Esophagus muscularis mucosa (tissue), 4 donors: ENCODE measurements at places on chromosomes 11 and 22.

DNA sequence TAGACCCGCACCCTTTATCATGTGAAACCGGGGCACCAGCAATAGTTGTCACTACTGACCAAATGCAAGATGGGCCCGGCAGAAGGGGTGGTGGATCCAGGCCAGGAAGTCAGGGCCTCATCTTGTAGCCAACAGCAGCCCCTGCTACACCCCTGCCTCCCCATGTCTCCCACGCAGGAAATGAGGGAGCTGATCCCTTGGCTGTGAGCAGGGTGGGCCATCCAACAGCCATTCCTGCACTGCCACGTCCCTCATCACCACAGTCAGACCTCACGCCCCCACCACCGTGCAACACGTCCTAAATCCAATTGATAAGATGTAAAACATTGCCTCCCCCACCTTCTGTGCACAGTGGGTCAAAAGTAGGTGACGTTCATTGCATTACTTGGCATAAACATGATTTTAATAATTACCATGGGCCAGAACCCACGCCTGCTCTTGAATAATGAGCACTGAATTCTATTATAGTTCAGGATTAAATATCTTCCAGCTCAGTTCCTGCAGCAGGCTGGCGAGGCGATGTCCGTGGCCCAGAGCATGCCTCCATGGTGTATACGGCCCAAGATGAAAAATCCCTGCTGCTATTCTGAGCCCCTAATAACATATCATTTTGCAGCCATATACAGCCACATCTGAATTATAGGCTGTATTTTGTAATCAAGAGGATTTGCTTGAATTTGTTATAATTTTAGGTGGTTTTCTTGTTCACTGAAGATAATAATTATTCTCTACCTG, 1373.8 kb downstream of the BRD1 start:
- DNase-seq, result no peak

- DNase-seq, result no peak
Observed at GRCh38 chr11:68832476-68833181, 9.1 kb downstream of the CPT1A start.

DNA sequence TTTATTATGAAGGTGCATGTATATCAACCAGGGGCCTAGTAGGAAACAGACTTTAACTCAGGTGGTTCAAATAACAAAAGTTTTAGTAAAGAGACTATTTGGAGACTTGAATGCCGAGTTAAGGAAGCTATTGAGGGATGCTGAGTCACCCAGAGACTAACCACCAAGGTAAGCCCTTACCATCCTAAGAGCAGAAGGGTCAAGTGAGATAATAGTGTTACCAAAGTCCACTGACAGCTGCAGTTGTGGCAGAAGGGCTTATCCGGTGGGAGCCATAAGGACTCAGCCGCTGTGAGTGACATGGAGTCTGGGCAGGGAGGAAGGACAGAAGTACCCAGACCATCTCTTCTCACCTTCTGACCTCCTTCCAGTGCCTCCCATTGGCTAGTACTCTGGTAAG, 134.0 kb downstream of the INSC start:
- no peak for DNase-seq

DNA sequence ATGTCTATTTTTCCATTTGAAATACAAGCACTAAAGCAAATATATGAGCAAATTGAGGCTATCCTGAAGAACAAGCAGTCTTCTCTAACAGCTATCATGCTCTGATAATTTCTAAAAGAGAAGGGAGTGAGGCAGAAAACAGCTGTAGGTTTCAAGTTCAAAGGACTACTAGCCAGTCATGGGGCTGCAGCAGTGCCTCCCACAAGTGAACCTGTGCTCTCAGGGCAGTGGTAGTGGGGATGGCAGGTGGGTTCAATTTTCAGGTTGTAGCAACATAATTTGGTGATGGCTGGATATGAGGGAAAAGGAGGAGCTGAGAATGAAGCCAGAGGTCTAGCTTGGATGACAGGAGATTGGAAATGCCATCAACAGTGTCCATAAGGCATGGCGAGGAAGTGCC, 93.5 kb upstream of the ARHGAP20 start:
- DNase-seq, result no peak

DNA sequence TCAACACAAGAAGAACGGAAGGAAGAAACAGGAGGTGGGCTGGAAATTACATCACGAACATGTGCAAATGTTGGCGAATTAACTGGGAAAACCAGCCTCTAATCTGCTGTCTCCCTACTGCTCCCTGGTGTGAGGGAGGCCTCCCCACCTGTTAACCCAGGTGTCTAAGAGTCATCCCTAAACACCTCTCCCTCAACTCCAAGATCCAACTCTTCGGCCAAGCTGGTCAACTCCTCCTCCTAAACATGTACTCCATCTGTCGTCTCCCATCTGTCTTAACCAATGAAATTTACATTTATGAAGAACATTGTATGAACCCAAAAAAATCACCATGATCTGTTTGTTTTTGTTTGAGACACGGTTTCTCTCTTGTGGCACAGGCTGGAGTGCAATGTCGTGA, 154.2 kb downstream of the LARGE1 start:
- no peak for DNase-seq

DNA sequence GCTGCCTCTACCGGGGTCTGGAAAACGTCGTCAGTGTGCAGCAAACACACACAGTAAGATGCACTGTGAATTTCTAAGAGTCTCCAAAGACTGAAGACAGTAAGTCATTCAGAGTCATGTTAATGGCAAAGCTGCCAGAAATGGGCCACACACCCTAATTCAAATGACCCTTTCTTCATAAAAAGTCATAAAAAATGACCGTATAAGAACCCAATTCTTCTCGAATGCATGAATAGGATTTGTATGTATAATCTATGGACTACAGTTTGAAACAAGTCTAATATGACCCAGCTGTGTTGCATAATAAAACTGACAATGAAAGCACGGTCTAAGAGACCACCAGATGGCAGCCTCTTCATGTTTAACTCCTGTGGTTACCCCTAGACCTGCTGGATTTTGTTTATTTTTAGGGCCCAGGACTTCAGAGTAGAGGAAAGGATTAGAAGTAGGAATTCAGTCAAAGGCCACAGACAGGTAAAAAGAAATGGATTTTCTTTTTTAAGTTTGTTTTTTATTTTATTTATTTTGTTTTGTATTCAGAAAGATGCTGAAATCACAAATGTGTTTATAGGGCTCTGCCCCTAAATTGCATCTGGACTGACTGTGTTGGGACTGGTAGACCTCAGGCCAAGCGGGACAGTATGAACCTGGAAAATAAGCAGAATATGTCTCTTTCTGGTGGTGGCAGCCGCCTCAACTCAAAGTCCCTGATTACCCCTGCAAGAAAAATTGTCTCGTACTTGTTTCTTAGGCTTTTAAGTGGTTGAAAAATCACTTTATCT, 32.1 kb upstream of the SLC5A12 start:
- no peak for DNase-seq

- DNase-seq, result no peak
Observed at GRCh38 chr11:68481579-68482240, 21.2 kb downstream of the PPP6R3 start.

- DNase-seq, result no peak
Observed at GRCh38 chr11:38680746-38681145, 2082.7 kb upstream of the RAG2 start.

GRCh38 chr11:128336203-128336602, 251.2 kb downstream of the ETS1 start:
- DNase-seq, result peak; percentile 80

DNA sequence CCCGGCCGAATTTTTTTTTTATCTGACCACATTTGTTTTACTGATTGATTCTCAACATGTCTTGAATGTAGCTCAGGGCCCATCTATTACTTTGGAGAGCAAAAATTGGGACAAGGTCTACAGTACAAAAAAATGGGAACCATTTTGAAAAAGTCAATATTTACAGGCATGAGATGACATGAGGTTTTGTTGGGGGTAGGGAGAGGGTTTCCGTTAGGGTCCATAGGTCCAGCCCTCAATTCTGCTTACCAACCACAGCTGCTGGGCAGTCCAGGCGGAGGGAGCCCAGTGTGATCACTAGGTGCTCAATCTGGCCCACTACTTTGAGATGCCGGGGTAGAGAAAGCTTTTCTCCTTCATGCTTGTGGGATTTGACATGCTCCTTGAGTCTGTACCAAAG, 18.3 kb downstream of the NRIP3 start:
- DNase-seq, result no peak

DNA sequence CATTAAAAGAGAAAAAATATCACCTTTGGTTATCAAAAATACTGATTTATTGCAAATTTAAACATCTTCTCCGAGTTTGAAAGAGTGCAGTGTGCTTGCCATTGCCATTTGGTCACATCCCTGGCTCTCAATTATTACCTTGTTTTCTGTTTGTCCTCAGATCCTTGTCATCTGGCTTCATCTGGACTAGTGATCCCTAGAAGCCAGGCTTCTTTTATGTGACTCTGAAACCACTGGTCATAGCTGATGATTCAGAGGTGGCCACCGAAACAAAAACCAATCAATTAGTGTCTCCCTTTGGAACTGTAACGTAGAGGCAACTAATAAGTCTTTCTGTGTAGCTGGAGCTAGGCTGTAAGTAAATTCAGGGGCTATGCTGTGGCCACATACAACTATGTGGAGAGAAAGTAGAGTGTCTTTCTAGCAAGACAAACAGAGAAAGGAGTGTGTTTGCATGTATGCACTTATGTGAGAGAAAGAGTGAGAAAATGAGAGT, 237.9 kb downstream of the LUZP2 start:
- DNase-seq, result no peak

DNA sequence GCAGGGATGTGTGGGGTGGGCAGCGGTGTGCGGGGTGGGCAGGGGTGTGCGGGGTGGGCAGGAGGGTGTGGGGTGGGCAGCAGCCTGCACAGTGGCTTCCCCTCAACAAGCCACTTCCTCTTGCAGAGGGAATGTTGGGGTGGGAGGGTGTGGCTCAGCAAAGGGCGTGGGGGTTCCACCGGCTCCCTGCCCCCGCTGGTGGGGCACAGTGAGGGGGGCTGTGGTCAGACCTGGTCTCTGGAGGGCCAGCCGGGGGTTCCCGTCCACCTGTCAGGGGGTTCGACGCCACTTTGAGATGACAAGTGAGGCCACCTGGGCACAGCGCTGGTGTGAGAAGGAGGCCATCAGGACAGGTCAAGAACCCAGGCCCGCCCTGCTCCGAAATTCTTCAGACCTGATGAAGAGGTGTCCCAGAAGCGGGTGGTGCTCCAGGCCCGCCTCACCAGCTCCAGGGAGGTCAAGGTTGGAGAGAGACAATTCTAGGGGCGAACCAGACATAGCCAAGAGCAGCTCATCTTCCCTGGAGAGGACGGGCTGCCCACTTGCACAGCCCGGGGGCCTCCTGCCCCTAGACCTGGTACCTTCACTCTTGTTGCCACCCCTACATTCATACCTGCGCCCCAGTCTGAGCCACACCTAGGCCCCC, 1.3 kb downstream of the C11orf21 start:
- peak; percentile 86 for DNase-seq

GRCh38 chr11:104191124-104191523, 27.2 kb upstream of the PDGFD start:
- DNase-seq, result no peak

GRCh38 chr11:3109434-3109833, 52.2 kb upstream of the CARS1 start:
- DNase-seq, result no peak

DNA sequence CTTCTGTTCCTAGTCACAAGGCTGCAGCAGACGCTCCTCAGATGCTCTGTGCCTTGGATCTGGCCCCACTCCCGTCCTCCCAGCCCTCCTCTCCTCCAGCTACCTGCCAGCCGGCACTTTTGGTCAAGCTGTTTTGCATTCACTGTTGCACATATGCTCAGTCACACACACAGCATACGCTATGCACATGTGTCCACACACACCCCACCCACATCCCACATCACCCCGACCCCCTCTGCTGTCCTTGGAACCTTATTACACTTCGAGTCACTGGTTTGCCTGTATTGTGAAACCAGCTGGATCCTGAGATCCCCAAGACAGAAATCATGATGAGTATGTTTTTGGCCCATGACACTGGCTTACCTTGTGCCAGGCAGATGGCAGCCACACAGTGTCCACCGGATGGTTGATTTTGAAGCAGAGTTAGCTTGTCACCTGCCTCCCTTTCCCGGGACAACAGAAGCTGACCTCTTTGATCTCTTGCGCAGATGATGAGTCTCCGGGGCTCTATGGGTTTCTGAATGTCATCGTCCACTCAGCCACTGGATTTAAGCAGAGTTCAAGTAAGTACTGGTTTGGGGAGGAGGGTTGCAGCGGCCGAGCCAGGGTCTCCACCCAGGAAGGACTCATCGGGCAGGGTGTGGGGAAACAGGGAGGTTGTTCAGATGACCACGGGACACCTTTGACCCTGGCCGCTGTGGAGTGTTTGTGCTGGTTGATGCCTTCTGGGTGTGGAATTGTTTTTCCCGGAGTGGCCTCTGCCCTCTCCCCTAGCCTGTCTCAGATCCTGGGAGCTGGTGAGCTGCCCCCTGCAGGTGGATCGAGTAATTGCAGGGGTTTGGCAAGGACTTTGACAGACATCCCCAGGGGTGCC, 109.8 kb downstream of the BCR start:
- DNase-seq, result no peak

DNA sequence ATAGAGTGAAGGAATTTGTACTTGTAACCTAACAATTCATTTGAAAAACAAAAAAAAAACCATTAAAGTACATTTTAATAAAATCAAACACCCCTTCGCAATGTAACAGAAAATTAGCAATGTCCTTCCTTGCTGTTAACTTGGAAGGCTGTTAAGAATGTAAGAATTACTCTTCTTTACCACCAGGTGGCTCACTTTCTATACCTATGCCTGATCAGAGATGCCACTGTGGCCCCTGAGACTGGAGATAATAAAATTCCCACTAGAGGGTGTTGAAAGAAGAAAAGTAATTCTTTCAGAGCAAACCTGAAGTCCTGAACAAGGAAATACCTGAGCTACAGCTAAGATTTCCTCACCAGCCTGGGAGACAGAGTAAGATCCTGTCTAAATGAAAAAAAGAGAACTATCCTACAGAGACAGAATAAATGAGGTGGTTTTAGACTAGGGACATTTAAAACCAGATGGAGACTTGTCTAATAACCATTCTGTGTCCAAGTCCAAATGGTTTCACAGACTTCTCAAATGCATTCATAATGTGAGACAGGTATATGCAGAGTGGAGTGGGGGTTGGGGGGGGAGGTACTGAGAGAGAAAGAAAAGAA, 1089.3 kb downstream of the FAM181B start:
- DNase-seq, result no peak

- DNase-seq, result no peak
Observed at GRCh38 chr22:46564084-46564714, 26.8 kb upstream of the CELSR1 start.

GRCh38 chr11:61918251-61918937, 1.0 kb upstream of the RAB3IL1 start:
- no peak for DNase-seq

- DNase-seq, result no peak
Observed at GRCh38 chr22:17732251-17732854, 41.9 kb downstream of the BID start.
